Camera-type eye (tissue), 1 donor: ENCODE measurements at places on chromosomes 6 and 20. TPM values are rescaled to one million over a fixed set of nuclear protein-coding genes. Genes with fewer than 3 reads are reported as not detected.

Gene BMP5
- 20.8 TPM for total RNA-seq

Gene C20orf202
- total RNA-seq: 0.77 TPM

Gene F13A1
- 45.1 TPM for total RNA-seq

Gene PPIL1
- 34.3 TPM for total RNA-seq

Gene FOXQ1
- total RNA-seq: 2.7 TPM

Gene CLPSL1
- total RNA-seq: not detected

Gene NKX2-2
- total RNA-seq: not detected

Gene FAM83B
- total RNA-seq: 4.5 TPM

Gene PNPLA1
- total RNA-seq: 0.16 TPM

Gene POU5F1
- not detected for total RNA-seq

Gene BNIP5
- total RNA-seq: 0.11 TPM

Gene SCGN
- total RNA-seq: 0.82 TPM

Gene CRIP3
- total RNA-seq: not detected

Gene MICB
- 2.8 TPM for total RNA-seq

Gene HSPA1A
- 744 TPM for total RNA-seq

Gene FAM217A
- not detected for total RNA-seq

Gene HSPA12B
- total RNA-seq: 17.8 TPM

Gene SNPH
- 9.7 TPM for total RNA-seq

Gene LAMA4
- total RNA-seq: 166 TPM

Gene PRR18
- 0.22 TPM for total RNA-seq

Gene RPP21
- total RNA-seq: 24.8 TPM

Gene CHMP4B
- total RNA-seq: 75.4 TPM

Gene PTCRA
- total RNA-seq: not detected

Gene EEF1A2
- 87.6 TPM for total RNA-seq

Gene ADGRF5
- 28.0 TPM for total RNA-seq

Gene ULBP3
- total RNA-seq: 4.2 TPM

Gene GJA10
- 2.5 TPM for total RNA-seq

Gene DSP
- 98.2 TPM for total RNA-seq

Gene BHLHE23
- 4.7 TPM for total RNA-seq

Gene SH3BGRL2
- total RNA-seq: 71.2 TPM

Gene ASIP
- total RNA-seq: 1.9 TPM

Gene FNDC11
- total RNA-seq: 1.0 TPM

Gene FGD2
- total RNA-seq: 13.2 TPM

Gene CGAS
- 3.7 TPM for total RNA-seq

Gene BEND6
- total RNA-seq: 5.8 TPM

Gene PKHD1
- 0.66 TPM for total RNA-seq
